Activated T-helper 1 cell treated with Interleukin-2 at 50 U/mL for 16 hours (primary cell): ENCODE measurements at places on chromosomes 1 and 21.
A peak's percentile ranks its signal among the peaks of the same experiment; 100 is the strongest.

GRCh38 chr1:166383635-166384346 lies 217.0 kb upstream of the FAM78B start:
- DNase-seq: no peak

DNA sequence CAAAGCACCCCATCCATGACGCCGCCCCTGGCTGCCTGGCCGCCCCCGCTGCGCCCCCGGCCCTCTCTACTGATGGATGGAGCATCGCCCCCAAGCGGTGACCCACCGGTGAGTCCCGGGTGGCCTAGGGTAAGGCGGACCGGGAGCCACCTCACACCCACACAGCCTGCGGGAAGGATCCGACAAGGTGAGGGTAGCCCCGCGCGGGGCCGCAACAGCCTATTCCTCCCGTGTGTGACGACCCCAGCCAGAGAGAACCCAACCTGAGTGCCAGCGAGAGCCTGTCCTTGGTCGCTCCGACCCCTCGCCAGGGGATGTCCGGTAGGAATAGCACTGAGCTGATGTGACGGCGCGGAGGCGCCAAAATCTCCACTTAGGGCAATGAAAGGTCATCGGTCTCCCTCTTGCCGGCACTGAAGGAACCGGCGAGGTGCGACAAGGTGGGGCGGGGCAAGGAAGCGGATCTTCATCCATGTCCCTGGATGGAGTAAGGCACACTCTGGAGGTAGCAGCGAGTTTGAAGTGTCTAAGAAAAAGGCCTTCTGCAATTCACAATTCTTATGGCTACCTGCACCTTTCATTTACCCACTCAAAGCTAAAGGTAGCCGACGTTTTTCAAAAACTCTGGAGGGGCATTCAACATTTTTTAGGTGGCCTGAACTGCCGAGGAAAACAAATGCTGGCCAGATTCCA lies 19.7 kb upstream of the CHIA start:
- DNase-seq: no peak

- DNase-seq: no peak
Observed at GRCh38 chr1:60535713-60536112, 462.1 kb upstream of the C1orf87 start.

- DNase-seq: no peak
Observed at GRCh38 chr1:10530756-10531495, 56.2 kb downstream of the PEX14 start.

- no peak for DNase-seq
Observed at GRCh38 chr1:82901118-82901517, 1097.8 kb downstream of the TTLL7 start.

DNA sequence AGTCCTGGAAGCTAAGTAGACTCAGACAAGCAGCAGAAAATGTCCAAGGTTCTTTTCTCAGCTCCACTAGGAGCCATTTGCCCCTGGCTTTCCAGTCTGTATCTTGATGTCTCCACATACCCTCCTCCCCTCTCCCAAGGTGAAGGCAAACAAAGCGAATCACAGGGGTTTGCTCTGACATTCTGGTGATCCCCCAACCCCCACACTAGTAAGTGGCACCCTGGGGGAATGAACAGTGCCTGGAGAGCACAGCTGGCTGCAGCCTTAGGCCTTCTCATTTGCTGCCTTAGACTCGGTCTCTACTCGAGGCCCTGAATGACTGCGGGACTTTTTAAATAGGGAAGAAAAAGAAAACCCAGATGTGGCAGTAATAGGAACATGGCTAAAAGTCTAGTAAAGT lies 15.3 kb downstream of the ERI3 start:
- DNase-seq: no peak

DNA sequence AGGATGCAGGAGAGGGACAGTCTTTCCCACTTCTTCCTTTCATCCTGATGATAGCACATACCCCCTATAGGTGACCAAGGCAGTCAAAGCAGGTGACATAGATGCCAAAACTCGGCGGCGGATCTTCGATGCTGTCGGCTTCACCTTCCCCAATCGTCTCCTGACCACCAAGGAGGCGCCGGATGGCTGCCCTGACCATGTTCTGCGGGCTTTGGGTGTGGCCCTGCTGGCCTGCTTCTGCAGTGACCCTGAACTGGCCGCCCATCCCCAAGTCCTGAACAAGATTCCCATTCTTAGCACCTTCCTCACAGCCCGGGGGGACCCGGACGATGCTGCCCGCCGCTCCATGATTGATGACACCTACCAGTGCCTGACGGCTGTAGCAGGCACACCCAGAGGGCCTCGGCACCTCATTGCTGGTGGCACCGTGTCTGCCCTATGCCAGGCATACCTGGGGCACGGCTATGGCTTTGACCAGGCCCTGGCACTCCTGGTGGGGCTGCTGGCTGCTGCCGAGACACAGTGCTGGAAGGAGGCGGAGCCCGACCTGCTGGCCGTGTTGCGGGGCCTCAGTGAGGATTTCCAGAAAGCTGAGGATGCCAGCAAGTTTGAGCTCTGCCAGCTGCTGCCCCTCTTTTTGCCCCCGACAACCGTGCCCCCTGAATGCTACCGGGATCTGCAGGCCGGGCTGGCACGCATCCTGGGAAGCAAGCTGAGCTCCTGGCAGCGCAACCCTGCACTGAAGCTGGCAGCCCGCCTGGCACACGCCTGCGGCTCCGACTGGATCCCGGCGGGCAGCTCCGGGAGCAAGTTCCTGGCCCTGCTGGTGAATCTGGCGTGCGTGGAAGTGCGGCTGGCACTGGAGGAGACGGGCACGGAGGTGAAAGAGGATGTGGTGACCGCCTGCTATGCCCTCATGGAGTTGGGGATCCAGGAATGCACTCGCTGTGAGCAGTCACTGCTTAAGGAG lies 2.9 kb downstream of the NCDN start:
- no peak for DNase-seq

- DNase-seq: no peak
Observed at GRCh38 chr1:56967900-56968832, 2.4 kb upstream of the C8B start.

GRCh38 chr1:58813361-58813760 lies 29.5 kb upstream of the JUN start:
- no peak for DNase-seq

DNA sequence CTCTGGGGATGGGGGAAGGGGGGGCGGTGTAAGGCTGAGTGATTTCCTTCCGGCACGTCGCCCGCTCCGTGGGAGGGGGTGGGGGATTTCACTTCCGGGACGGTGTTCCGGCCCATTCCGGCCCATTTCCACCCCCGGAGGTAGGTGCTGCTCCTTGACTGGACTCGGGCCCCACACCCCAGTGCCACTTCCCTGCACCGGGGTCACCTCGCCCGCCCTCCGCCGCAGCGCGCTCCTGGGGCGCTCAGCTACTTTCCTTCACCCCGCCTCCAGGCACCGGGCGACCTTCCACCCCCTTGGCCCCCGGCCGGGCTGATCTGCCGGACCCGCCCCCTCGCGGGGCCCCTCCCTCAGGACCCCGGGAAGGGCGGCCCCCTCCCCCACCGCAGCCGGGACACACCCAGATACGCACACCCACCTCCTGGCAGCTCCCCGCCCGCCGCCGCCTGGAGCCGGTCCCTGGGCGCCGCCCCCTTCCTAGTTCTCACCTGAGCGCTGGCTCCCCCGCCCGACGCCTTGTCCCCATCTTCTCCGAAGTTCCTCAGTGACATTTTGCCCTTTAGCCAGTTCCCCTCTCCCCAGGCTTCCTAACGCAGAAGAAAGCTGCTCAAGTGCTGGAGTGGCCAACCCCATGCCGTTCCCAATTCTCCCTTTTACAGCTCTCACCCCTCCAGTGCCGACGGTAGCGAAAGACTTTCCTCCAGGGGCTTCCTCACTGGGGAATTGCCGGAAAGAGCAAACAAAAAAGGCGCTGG lies at the start of gene ZBTB37:
Gene ZBTB37, plus strand, starts transcription at position 115 of the 755 bp plus-strand sequence. CDS start 1,846 bp downstream, outside the sequence.
- DNase-seq: peak; percentile 85

GRCh38 chr1:30834253-30834652 lies 74.3 kb downstream of the SDC3 start:
- DNase-seq: no peak

- DNase-seq: no peak
Observed at GRCh38 chr1:44472620-44473525, 67.8 kb downstream of the RNF220 start.

GRCh38 chr21:41923631-41924367 lies 30.0 kb downstream of the C2CD2 start:
- no peak for DNase-seq

DNA sequence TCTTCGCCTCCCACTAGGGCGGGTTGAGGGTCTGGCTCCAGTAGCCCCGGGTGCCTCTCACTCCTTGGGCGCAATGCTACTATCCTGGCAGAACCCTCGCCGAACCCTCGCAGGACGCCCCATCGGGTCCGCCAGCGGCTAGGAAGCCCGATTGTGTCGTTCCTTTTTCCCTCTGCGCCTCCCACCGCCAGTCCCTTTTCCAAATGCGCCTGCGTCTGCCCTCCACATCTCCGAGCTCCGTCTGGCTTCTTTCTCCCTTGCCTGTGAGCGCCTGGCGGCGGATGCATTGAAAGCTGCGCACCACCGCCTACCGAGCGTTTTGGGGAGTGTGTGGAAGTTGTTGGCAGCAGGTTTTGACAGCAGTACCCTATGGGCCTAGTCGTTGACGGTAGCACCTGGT lies 1.0 kb upstream of the DIRAS3 start:
- DNase-seq: no peak

DNA sequence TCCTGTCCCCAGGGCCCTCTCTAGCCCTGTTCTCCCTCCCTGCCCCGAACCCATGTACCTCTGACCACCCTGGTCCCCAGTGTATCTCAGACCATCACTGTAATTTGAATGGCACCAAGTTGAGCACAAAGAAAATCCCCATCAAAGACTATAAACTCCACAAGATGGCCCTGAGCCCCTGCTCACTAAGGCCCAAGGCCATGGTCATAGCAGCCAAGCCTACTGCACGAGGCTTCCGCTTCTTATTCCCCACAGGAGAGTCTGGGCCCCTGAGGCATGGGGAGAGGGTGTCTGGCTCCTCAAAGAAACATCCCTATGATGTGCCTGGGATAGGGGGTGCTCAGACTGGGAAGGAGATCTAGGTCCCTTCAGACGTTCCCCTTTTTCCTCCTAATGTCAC lies 4.5 kb downstream of the ZNF683 start:
- DNase-seq: no peak

- DNase-seq: no peak
Observed at GRCh38 chr1:59750328-59751003, 64.3 kb upstream of the HOOK1 start.

GRCh38 chr1:12516741-12517140 lies 101.3 kb downstream of the DHRS3 start:
- no peak for DNase-seq
